ENCODE measurements at places on chromosomes 2 and 18.

GRCh38 chr18:8391068-8391467 lies 218.2 kb upstream of the RAB12 start:
- no peak for DNase-seq

- DNase-seq = no peak
Measured at GRCh38 chr2:168740360-168740759, 62.1 kb upstream of the NOSTRIN start.

GRCh38 chr18:56748698-56749268 lies 97.6 kb downstream of the WDR7 start:
- DNase-seq = peak; percentile 1

DNA sequence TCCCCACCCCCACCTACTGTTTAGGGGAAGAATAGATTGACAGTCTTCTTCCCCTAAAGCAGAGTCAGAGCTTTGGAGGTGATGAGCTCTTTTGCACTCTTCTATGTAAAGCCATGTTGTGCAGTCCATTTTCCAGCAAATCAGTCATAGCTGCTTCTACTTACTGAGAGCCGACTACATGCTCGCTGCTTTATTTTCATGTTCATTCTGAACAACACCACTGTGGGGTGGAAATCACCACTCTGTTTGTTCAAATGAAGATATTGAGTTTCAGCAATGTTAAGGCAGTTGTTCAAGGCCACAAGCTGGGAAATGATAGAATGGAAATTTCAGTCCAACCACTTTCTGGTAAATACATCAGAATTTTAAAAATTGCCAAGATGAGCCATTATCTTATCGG lies 88.3 kb downstream of the INSIG2 start:
- no peak for DNase-seq

DNA sequence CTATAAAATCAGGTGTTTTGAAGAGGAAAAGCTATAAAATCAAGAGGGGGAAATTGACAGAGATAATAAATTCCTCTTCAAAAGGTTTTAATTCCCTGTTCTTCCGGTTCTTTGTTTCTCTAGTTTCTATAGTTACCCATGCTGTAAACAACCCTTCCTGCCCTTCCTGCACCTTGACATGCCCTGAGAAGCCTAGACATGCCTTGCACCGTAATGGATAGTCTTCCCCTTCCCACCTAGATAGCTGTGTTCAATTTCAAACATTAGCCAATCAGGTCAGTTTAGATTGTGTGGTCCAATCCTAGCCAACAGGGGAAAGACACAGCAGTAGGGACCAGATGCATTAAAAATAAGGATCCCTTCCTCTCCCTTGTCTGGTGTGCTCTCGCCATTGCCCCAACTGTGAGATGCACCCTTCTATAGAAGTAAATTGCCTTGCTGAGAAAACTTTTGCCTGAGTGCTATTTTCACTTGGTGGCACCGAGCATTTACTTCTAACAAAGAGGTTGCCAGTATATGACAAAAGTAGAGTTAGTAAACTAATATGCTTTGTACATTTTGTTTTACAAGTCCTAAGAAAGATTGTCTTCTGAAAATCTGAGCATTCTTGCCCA lies 27.1 kb downstream of the SULT1C4 start:
- no peak for DNase-seq

DNA sequence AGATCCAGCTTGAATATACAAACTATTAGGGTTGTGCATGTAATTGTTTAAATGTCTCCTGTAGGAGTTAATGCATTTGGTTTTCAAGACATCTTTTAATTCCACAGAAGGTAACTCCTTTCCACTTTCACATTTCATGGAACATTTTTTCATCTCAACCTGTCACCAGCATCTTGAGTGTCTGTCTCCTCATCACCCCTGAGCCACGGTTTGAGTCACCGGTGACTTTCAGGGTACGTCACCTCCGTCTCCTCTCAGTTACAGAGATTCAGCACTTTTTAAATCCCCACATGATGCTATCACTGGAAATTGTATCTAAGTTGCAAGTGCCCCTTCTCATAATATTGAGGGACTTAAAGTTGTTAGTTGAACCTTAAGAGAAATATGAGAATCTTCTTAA lies 25.3 kb downstream of the GPR55 start:
- no peak for DNase-seq

All from fibroblast of skin of left biceps (primary cell).